Stimulated activated CD8-positive, alpha-beta memory T cell treated with anti-CD3 and anti-CD28 coated beads, Interleukin-15, amount 100 ng/mL, for 48 hours (primary cell): ENCODE measurements at places on chromosomes 4 and X.

DNA sequence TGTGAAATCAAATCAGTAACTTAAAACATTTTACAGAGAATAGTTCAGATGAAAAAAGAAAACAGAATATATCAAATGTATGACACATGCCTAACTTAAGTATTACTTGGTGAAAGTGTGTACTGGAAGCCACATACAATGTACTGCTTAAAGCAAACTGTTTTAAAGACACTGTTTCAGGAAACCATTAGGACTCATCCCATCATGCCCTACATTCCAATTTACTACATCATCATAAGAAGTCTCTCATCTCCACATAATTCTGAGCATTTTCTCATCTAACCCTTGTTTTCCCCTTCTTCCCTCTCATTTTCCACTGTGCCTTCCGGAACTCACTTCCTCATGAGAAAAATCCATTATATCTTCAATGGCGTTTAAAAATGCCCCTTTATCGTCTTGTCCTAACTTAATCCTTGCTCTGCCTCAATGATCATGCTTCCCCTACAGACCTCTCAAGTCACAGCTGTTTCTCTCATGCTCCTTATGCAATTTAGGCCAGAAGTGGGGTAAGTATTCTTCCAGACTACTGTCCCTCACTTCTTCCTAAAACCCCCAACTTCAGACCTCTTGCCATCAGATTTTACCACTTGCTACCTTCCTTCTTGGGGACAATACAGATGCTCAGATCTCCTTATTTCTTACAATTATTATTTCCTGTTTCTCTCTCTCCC is 26.8 kb upstream of the FGF5 start:
- no peak for DNase-seq

DNA sequence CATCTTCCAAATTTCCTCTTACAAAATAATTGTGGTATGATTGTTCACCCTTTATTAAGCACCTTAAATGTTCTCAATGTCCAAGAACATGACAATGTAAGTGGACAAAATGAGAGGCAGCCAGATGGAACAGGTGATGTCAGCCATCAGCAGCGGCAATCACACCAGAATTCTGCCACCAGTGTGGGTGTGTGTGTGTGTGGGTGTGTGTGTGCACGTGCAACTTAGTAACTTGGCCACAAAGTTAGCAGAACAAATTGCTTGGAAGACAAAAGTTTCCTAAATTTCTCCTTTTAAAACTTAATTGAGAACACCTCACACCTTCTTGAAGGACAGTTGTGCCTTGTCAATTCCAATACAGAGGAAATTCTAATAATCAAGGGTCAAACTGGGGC is 18.7 kb downstream of the LNX1 start:
- no peak for DNase-seq

DNA sequence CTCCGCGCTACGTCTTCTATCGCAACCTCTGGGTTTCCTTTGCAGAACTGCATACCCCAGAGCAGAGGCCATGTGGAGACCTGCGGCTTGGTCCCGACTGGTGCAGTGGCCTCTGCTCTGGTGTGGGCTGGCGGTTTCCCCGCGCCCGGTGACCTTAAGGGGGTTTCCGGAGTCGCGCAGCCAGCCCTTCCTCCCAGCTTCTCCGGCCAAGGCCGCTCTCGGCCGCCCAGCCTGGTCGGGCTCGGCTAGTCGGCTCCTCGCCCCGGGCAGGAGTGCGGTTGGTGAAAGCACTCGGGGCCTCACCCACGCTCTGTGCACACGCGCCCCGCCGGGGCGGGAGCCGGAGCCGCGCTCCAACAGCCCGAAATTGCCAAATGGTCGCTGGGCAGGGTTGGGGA is 84.9 kb downstream of the BCOR start:
- DNase-seq: no peak

- no peak for DNase-seq
Measured at GRCh38 chr4:75494563-75494962, 19.6 kb downstream of the RCHY1 start.

GRCh38 chr4:123974386-123975149 is 578.0 kb downstream of the SPRY1 start:
- no peak for DNase-seq

DNA sequence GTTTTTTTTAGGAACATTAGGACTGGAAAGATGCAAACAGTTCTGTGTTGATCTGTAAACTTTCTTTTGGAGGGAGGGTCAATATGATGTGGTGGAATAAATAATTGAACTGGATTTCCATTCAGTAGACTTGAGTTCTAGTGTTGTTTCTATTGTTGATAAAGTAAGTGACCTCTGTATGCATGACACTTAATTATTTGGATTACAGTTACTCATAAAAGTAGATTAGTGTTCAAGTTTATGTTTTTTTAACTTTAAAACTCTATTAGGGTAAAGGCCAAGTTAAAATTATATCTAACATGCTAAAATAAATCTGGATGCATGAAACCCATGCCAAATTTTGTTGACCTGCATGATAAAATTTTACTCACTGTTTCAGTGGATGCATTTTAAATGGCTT is 85.4 kb upstream of the NR3C2 start:
- DNase-seq: no peak

- no peak for DNase-seq
Measured at GRCh38 chr4:37693030-37693429, 6.9 kb upstream of the RELL1 start.

DNA sequence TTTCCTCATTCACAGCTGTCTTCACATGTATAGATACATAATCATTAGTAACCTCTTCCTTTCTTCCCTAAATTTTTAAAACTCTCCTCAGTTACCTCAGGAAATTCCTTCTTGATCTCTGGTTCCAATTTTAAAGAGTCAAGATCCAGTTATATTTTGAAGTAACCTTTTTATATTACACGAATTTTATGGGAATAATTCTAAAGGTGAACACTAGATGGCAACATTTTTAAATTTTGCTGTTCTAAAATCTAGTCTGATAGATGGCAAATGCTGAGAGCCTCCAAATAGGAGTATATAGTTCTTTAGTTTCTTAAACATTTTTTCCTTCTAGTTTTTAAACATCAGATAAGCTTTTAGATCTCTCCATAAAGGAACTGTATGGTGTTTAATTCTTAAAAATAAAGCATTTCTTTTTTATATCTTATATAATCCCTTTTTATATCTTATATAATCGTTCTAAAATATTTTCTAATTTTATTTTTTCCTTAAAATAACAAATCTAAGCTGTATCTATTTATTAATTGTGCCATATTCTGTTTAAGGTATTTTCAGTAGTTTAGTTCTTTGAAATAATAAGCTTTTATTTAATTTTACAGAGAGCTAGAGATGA is 37.9 kb upstream of the PAPSS1 start:
- DNase-seq: no peak

DNA sequence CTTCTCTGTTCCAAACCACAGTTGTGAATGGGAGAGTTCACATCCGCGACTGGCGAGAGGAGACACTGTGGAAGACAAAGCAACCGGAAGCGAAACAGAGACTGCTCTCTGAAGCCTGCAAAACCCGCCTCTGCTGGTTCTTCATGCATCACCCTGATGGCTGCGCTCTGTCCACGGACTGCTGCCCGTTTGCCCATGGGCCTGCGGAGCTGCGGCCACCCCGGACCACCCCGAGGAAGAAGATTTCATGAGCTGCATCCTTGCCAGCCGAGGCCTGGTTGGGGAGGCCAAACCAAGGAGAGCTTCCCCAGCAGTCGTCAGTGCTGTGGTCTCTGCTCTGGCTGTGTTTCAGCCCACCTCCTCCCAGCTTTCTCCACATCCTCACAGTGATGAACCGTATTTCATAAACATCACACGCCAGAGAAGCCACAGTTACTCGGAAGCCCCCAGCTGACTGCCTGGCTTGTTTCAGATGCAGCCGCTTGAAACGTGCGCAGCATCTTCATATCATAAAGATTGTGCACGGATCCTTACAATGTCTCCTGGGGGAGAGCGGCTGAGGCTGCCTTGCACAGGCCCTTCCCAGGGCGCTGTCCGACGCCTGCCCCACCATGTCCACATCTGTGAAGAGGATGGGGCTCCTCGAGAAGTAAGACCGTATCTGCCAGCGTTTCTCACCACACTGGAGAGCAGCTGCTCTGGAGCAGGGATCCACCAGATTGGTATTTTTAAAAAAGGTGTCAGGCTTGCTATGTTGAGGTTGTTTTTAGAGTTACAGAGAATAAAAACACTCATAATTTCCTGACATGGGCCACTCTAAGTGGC is 35.4 kb downstream of the TRMT44 start:
- no peak for DNase-seq

GRCh38 chr4:159508917-159509500 is 406.1 kb downstream of the RAPGEF2 start:
- no peak for DNase-seq

DNA sequence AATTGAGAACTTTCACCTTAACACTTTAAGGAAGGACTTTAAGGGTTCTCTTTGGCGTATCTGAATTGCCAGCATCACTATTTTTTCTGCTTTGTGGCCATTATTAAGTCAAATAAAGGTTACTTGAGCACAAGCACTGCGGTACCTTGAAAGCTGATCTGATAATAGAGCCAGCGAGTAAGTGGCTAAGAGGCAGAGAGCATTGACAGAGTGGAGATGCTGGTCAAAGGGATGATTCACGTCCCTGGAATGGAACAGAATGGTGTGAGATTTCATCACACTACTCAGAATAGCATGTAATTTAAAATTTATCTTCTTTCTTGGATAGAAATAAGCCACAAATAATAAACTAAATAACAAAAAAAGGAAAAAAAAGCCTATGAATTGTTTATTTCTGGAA is 57.1 kb upstream of the NPFFR2 start:
- no peak for DNase-seq

DNA sequence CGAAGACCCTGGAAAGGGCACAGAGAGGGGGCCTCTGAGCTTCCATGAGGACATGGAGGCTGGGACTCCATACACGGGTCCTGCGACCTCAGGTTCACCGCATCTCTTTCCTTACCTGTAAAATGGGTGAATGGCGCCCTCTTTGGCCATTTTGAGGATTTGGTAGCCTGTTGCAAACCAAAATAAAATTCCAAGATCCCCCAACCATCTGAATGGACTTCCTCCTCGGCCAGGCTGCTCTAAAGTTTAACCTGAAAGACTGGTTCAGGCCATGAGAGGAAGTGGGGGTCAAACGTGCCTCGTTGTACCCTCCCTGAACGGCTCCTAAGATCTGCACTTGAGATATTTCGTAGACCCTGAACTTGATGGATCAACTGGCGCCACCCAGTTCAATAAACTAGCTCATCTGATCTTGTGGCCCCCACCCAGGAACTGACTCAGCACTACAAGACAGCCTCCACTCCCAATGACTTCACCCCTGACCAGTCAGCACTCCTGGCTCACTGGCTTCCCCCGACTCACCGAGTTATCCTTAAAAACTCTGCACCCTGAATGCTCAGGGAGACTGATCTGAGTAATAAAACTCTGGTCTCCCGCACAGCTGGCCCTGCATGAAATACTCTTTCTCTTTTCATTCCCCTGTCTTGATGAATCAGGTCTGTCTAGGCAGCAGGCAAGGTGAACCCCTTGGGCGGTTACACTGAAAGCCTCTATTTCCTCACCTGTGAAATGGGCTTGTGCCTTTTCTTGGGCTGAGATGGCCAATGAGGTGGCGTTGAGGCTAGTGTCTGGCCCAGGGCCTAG is 32.9 kb upstream of the GPR78 start:
- no peak for DNase-seq

DNA sequence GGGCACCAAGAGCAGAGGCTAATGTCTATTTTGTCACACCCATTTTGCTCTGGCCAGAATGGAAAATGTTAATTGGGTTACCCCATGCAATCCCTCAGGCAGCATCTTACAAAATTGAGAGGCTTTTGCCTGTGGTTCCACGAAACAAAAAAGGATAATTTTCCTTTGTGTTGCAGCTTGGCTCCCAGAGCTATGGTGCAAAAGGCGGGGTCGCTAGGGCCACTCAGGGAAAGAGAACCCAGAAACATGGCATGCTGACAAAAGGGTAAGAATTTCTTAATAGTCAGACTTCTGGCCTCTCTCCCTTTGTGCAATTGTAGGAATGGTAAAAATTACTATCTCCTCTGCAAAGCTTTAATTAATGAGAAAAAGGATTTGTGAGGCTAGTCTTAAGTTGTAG is 119.6 kb upstream of the BANK1 start:
- no peak for DNase-seq

DNA sequence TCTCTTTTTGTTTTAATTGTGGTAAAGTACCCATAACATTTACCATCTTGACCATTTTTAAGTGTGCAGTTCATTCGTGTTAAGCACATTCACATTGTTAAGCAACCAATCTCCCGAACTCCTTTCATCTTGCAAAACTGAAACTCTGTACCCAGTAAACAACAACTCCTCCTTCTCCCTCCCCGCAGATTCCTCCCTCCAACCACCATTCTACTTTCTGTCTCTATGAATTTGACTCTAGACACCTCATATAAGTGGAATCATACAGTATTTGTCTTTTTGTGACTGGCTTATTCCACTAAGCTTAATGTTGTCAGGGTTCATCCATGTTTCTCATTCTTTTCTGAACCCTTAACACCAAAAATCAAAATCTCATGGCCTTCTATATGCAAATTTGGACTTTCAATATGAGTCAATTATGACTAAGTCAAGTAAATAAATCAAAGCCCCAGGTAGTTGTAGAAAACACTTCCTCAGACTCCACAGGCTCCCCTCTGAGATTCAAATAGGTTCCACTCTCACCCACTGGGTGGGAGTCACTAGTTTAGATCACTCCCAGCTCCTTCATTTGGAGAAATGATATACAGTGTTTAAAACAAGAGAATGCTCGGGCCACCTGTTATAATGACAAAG is 9.8 kb upstream of the RTL5 start:
- DNase-seq: no peak

GRCh38 chr4:83436680-83437079 is 18.9 kb downstream of the HELQ start:
- no peak for DNase-seq

GRCh38 chr4:169634975-169635374 is 14.6 kb downstream of the CLCN3 start:
- no peak for DNase-seq

DNA sequence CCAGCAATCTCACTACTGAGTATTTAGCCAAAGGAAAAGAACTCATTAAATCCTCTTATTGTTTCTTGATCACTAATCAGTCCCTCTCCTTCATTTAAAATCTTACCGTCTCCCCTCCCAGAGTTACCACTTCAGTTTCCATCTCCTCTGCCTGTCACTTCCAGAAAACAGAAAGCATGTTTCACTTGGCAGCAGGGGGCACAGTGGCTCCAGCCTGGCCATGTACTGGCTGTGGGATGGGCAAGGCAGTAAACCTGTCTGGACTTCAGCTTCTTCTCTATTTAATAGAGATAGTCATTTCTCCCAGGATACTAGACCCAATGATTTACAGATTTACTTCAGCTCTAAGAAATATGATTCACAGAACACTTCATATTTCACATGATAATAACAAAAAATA is 63.2 kb downstream of the CD40LG start:
- no peak for DNase-seq

DNA sequence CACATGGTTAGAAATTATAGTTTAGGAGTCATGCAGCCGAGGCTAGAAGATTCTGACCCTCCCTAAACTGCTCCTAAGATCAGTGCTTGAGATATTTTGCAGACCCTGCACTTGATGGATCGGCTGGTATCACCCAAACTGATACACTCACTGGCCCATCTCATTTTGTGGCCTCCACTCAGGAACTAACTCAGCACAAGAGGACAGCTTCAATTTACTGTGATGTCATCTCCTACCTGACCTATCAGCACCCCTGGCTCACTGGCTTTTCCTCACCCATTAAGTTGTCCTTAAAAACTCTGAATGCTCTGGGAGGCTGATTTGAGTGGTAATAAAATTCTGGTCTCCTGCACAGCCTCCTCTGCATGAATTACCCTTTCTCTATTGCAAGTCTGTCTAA is 450.9 kb downstream of the PCDH10 start:
- DNase-seq: no peak
